ENCODE measurements at places on chromosomes 1 and 21.

DNA sequence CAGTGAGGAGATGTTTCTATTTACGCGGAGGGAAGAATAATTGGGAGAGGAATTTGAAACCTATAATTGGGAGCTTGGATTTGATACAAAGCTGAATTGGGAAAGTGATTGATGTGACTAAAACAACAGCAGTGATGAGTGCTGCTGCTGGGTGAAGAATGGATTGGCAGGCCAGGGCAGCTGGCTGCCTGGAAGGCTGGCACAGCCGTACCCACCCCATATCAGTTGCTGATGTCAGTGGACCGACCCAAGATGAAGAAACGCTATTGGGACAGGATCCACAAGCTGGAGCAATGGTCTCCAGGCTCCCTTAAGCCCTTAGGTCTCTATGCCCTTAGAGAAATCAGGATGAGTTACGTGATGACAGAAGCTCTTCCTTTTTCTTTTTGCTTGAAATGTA, 47.4 kb downstream of the GRIK1 start:
- no peak for DNase-seq

DNA sequence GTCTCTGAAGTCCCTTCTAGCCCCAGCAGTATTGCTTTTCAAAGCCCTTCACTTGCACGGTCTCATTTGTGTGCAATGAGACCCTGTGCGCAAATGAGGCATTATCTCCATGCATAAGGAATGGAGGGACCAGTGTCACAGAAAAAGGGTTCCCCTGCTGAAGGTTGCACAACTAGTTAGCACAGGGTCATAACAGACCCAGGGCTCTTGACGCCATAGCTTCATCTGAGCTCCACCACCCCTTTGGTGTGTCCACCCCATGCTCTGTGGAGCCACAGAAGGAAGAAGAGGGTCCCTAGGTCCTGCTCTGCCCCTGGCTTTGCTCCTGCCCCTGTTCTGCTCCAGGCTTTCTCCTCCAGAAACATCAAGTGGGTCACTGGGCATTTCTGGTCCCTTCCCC, 12.6 kb downstream of the SH2D2A start:
- no peak for DNase-seq

DNA sequence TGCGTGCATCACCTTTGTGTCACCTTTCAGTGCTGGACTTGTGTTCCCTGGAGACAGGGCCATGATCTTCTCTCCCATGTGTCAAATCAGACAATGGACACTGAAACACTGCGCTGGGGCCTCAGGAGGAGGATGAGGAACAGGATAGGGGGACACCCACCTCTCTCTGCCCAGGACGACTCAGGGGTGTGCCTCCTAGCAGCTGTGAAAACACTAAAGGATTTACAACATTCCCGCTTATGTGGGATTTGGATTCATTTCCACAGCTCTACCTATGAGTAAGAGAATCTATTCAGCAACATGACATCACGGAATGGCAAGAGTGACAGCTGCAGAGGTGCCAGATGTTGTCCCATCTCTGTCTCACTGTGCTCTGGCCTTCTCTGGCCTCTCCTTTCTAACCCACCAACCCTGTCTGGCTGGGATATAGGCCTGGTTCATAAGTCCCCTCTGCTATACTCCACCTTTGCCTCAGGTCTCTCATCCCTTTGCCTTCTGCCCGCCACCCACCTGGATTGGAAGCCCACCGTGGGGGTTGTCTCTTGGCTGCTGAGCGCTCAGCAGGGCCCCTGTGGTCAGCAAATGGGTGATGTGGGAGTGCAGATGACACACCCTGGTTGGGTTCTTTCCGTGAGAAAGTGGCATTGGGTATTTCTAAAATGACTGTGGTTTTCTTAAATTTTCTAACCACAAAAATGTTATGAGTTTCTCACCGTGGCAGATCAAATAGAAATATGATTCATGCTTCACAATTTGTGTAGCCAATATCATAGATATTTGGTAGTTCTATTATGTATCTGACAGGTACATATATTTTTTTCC, 47.1 kb upstream of the TLR5 start:
- peak; percentile 14 for DNase-seq

GRCh38 chr1:6547301-6547700, 7.0 kb downstream of the NOL9 start:
- DNase-seq = no peak

DNA sequence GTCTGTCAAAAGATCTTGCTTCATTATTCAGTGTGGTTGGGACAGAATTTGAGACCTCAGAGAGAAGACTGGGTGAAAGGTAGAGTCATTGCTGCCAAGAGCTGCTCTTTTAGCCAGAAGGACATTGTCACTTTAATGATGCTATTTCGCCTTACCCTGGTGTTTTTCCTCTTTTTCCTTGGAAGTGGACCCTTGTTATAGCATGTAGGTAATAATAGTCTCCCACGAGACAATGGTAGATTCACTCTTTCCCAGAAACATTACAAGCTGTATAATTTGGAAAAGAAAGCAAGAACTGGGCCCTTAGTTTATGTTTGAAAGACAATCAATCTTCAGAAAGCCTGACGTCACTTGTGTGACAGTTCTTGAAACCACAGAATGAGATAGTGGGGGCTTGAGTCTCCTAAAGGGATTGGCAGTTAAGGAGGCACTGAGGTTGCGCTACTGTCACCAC, 3.8 kb downstream of the SERTAD4 start:
- no peak for DNase-seq

GRCh38 chr1:1135339-1136136, 19.6 kb upstream of the C1orf159 start:
- DNase-seq = no peak

Data from stimulated activated CD4-positive, alpha-beta T cell treated with anti-CD3 and anti-CD28 coated beads, Interleukin-1b, Interleukin-23, amount 100 ng/mL, for 1 hour (primary cell).